ENCODE measurements at places on chromosomes 5 and 9. TPM values are rescaled to one million over a fixed set of nuclear protein-coding genes. Genes with fewer than 3 reads are reported as not detected.

Gene IGFBPL1
- not detected for total RNA-seq

Gene STKLD1
- not detected for total RNA-seq

Gene LAMC3
- 13.3 TPM for total RNA-seq

GRCh38 chr9:79984429-79985067 lies 412.8 kb downstream of the TLE4 start:
- no peaks in the 10 kb centered on the region for H3K27me3 ChIP-seq
- H3K27ac ChIP-seq: no peak overlapping the region
- H3K4me1 ChIP-seq: no peaks in the 10 kb centered on the region
- H3K36me3 ChIP-seq: no peaks in the 10 kb centered on the region
- H3K4me3 ChIP-seq: no peak overlapping the region

GRCh38 chr5:132389585-132390286 lies 20.2 kb downstream of the SLC22A5 start:
- H3K36me3 ChIP-seq: peaks cover 13% of the 10 kb centered on the region
- H3K27me3 ChIP-seq: no peaks in the 10 kb centered on the region
- H3K4me1 ChIP-seq: peaks cover 67% of the 10 kb centered on the region
- DNase-seq: no peak
- no peak overlapping the region for H3K4me3 ChIP-seq
- peak overlapping the region; percentile 91 for H3K27ac ChIP-seq
